ENCODE measurements at places on chromosomes 16 and 17. TPM values are rescaled to one million over a fixed set of nuclear protein-coding genes. Genes with fewer than 3 reads are reported as not detected.

DNA sequence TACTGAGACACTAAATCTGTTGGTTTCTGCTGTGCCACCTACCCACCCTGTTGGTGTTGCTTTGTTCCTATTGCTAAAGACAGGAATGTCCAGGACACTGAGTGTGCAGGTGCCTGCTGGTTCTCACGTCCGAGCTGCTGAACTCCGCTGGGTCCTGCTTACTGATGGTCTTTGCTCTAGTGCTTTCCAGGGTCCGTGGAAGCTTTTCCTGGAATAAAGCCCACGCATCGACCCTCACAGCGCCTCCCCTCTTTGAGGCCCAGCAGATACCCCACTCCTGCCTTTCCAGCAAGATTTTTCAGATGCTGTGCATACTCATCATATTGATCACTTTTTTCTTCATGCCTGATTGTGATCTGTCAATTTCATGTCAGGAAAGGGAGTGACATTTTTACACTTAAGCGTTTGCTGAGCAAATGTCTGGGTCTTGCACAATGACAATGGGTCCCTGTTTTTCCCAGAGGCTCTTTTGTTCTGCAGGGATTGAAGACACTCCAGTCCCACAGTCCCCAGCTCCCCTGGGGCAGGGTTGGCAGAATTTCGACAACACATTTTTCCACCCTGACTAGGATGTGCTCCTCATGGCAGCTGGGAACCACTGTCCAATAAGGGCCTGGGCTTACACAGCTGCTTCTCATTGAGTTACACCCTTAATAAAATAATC is 14.6 kb downstream of the STH start:
- DNase-seq = no peak
- no peaks in the 10 kb centered on the region for H3K4me1 ChIP-seq
- H3K4me3 ChIP-seq = no peak overlapping the region
- H3K27ac ChIP-seq = no peak overlapping the region

DNA sequence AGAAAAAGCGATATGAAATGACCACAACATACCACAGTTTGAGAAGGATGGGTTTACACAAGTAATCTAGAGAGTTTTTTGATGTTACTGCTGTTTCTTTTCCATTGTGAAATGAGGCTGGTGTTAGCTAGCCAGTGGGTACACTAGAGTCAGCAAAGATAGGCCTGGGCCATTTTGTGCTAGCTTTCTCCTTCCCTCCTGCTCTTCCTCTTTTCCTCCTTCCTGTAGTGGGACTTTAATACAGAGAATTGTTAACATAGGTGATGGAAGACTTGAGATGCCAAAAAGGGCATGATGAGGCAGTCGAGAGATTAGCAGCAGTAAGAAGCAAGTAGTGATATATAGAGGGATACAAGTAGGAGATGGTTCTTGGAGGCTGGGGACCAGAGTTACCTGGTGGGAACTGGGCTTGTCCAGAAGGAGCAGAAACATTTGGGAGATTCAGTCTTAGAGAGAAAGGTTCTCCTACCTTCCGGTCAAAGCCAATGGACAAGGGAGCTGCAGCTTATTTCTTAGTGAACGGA is 7.7 kb downstream of the NSRP1 start:
- no peak overlapping the region for H3K27ac ChIP-seq
- H3K4me3 ChIP-seq = no peak overlapping the region
- H3K4me1 ChIP-seq = peaks cover 4% of the 10 kb centered on the region
- no peaks in the 10 kb centered on the region for H3K27me3 ChIP-seq
- H3K36me3 ChIP-seq = peaks cover 24% of the 10 kb centered on the region
- DNase-seq = no peak

GRCh38 chr16:61891460-61891859 is 144.8 kb downstream of the CDH8 start:
- no peak for DNase-seq
- no peaks in the 10 kb centered on the region for H3K36me3 ChIP-seq
- H3K4me3 ChIP-seq = no peak overlapping the region
- H3K27ac ChIP-seq = no peak overlapping the region

DNA sequence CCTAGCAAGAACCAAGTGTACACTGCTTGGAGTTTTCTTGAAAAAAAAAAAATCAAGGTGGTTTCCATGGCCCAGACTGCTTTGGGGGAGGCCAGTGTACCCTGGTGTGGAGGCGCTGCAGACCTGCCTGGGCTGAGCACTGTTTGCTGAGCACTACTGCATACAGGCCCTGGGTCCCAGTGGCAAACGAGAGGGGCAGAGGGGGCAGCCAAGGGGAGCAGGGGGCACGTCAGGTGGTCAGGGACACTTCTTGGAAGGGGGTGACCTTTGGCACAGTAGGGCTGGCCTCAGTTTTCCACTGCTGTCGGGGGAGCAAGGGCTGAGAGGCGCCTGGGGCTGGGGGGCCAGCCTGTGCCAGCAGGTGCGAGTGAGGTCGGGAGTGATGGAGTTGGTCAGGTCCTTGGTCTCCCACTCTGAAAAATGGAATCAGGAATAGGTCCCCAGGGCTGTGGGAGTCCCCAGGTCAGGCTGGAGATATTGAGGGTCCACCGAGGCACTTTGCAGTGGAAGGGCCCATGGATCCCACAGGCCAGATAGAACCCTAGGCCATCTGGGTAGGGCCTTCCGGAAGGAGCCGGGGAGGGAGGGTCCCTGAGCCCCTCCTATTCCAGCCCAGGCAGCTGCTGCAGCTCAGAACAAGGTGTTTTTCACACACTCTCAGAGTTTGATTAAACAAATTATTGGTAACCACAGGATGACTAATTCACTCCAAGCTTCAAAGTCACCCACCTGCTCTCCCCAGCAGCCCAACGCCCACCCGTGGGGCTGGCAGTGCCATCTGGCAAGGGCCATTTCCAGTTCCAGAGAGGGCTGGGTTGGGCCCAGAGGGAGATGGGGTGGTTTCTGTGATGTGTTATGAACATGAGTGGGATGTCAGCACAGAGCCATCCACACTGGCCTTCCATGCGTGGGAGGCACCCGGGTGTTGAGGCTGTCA is 3.5 kb downstream of the ZFPM1 start:
- H3K36me3 ChIP-seq = no peaks in the 10 kb centered on the region
- peaks cover 12% of the 10 kb centered on the region for H3K27me3 ChIP-seq
- no peak for DNase-seq
- H3K27ac ChIP-seq = peak overlapping the region; percentile 77
- H3K4me1 ChIP-seq = peaks cover 33% of the 10 kb centered on the region

DNA sequence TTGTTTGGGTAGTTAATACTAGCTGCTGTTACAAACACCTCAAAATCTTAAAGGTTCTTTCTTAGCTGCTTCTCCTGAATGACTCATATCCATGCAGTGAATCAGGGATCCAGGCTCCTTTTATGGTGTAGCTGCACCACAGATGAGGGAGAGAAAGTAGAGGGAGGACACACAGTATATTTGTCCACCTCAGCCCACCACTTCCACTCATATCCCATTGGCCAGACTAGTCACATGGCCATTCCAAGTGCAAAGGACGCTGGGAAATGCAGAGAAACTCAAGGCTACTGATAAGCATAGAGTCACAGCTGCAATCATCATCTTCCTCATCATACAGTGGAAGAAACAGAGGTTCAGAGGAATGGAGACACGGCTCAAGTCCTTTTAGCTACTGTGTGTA is 63.8 kb downstream of the GSG1L start:
- H3K36me3 ChIP-seq = no peaks in the 10 kb centered on the region
- no peaks in the 10 kb centered on the region for H3K4me1 ChIP-seq
- H3K27me3 ChIP-seq = no peaks in the 10 kb centered on the region
- H3K27ac ChIP-seq = no peak overlapping the region

DNA sequence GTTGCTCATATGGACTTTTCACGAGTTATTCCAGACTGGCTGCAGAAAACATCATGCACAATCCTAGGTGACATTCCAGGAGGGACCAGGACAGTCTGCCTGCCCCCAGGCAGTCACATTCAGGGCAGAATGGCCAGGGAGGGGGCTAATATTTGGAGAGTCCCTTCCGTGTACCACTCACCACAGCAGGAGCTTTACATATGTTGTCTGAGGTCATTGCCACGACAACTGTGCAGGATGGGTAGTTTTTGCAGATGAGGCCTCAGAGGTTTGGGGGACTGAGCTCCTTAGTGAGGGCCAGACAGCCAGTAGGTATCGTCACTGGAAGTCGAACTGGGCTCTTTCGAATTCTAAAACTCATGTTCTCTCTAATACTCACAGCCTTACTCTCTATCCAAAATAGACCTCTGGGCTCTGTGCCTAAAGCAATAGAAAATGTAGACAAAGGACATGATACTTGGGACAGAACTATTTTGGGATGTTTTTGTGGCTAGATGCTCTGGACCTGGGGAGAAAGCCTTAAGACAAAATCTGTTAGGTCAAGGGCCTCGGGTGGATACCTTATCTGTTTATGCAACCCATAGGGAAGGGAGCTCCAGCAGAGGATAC is 338.5 kb downstream of the MAF start:
- H3K27ac ChIP-seq = no peak overlapping the region

DNA sequence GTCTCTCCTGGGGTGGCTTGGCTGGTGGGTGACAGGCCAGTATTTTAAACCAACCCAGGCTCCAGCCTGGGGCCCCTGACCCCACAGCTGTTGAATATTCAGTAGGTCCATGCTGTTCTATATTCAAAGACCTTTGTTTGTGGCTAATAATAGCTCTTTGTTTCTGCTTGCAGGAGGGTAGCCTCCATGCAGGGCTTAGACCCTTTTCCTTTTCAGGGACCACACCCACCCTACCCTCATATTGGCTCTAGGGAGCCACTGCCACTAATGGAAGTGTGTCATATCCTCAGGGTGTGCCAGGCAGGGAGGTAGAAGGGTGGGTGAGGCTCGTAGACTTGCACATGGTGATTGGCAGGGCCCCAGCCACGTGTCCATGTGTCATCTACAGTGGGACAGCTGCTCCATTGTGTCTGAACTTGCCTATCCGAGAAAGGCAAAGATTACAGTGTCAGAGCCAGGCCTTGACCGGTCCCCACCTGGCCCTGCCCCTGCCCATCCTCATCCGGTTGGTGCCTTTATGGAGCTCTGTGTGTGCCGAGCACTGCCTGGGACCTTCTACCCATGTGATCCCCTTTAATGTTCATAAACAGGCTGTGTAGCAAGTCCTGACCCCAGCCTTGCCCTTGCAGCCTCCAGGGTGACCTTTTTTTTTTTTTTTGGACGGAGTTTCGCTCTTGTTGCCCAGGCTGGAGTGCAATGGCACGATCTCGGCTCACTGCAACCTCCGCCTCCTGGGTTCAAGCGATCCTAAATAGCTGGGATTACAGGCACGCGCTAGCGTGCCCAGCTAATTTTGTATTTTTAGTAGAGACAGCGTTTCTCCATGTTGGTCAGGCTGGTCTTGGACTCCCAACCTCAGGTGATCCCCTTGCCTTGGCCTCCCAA is 22.1 kb downstream of the TMC7 start:
- DNase-seq = peak; percentile 78
- H3K27me3 ChIP-seq = no peaks in the 10 kb centered on the region
- peak overlapping the region; percentile 54 for H3K27ac ChIP-seq
- no peak overlapping the region for H3K4me3 ChIP-seq
- peaks cover 4% of the 10 kb centered on the region for H3K4me1 ChIP-seq

UMOD gene
- not detected for total RNA-seq

GRCh38 chr16:2769675-2770056 is 7.4 kb downstream of the ELOB start:
- H3K4me3 ChIP-seq = no peak overlapping the region
- H3K36me3 ChIP-seq = peaks cover 49% of the 10 kb centered on the region
- H3K4me1 ChIP-seq = peaks cover 30% of the 10 kb centered on the region
- H3K27ac ChIP-seq = peak overlapping the region; percentile 80
- H3K27me3 ChIP-seq = no peaks in the 10 kb centered on the region

NKD1 gene
- 98.1 TPM for total RNA-seq

GRCh38 chr16:79466111-79466510 is 134.4 kb downstream of the MAF start:
- DNase-seq = no peak
- no peak overlapping the region for H3K4me3 ChIP-seq
- no peak overlapping the region for H3K27ac ChIP-seq
- H3K4me1 ChIP-seq = no peaks in the 10 kb centered on the region
- H3K36me3 ChIP-seq = no peaks in the 10 kb centered on the region

- H3K4me1 ChIP-seq = peaks cover 51% of the 10 kb centered on the region
- H3K4me3 ChIP-seq = no peak overlapping the region
- H3K27ac ChIP-seq = peak overlapping the region; percentile 43
- no peaks in the 10 kb centered on the region for H3K27me3 ChIP-seq
- DNase-seq = peak; percentile 35
- H3K36me3 ChIP-seq = no peaks in the 10 kb centered on the region
These were observed 35.8 kb upstream of the SNN start for GRCh38 chr16:11632455-11632939.

ROGDI gene
- 45.2 TPM for total RNA-seq

DNA sequence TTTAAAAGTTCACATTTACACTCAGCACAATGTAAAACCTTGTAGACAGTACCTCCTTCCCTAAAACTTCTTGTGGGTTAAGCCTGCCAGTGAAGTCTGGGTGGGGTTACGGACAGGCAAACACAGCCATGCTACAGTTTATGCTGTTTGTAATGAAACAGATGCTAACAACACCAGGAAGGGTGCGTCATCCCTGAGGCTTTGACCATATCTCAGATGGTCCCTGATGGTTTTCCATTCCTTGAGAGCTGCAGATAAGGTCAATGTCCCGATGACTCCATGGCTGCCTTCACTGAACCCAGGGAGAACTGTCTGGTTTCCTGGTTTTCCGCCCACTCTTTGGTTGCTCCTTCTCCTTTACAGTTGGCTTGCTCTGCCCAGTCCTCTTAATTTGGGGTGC is 29.1 kb downstream of the GAS7 start:
- H3K27me3 ChIP-seq = no peaks in the 10 kb centered on the region
- H3K4me1 ChIP-seq = no peaks in the 10 kb centered on the region
- H3K27ac ChIP-seq = no peak overlapping the region
- no peaks in the 10 kb centered on the region for H3K36me3 ChIP-seq

BCO1 gene
- 5.1 TPM for total RNA-seq

- DNase-seq = peak; percentile 68
- no peaks in the 10 kb centered on the region for H3K27me3 ChIP-seq
- H3K4me3 ChIP-seq = no peak overlapping the region
- H3K36me3 ChIP-seq = no peaks in the 10 kb centered on the region
These were observed 47.5 kb downstream of the HAPSTR1 start for GRCh38 chr16:9138731-9139501.

PRR11 gene
- total RNA-seq = not detected

DNA sequence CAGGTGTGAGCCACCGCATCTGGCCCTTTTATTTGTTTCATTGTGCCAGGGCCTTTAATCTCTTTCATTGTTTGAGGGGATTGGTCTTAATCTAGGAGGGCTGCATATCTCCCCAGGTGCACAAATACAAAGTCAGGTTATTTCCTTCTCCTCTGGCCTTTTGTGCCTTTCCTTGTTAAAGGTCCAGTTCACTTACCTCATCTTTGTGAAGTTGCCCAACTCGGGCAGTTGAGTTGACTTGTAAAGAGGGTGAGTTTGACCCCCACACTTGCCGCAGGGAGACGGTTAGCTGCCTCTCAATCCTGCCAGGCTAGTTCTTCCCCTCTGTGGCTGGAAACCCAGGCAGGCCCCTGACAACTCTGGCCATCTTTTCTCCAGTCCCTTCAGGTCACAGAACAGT is 33.4 kb downstream of the TMEM92 start:
- H3K4me1 ChIP-seq = peaks cover 8% of the 10 kb centered on the region
- H3K4me3 ChIP-seq = no peak overlapping the region
- no peak overlapping the region for H3K27ac ChIP-seq

PLA2G10 gene
- 43.8 TPM for total RNA-seq

NPIPA3 gene
- 0.95 TPM for total RNA-seq
